ENCODE measurements at places on chromosomes 6 and 20.

DNA sequence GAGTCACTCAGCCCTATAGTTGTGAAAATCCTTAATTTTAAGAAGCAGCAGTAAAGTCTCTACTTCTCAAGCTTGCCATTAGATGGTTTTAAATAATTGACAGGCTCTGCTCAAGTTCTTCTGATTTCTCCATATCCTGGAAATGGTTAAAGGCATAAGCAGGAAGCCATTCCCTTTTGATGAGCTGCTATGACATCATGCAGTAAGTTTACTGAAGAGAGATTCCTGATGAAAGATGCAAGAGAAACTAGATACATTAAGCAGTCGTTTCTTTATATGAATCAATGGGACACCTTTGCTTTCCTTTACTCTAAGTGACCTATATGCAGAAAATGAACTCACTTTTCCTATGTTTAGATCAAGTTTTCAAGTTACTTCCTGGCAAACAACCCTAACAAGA lies 9.8 kb downstream of the POPDC3 start:
- peak; percentile 5 for DNase-seq

DNA sequence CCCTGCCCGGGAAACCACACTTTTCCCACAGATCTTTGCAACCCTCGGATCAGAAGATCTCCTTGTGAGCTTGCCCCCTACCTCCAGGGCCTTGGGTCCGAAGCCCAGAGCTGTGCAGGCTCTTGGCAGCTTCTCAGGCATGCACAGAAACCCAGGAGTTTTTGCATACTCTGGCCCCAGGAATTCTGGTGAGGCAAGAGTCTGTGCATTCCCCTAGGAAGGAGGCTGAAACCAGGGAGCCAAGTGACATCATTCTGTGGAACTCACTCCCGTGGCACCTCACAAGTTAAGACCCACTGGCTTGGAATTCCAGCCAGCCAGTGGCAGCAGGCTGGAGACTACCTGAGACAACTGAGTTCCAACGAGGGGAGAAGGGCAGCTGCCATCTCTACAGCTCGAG lies 100.1 kb downstream of the TNFRSF21 start:
- DNase-seq, result no peak

DNA sequence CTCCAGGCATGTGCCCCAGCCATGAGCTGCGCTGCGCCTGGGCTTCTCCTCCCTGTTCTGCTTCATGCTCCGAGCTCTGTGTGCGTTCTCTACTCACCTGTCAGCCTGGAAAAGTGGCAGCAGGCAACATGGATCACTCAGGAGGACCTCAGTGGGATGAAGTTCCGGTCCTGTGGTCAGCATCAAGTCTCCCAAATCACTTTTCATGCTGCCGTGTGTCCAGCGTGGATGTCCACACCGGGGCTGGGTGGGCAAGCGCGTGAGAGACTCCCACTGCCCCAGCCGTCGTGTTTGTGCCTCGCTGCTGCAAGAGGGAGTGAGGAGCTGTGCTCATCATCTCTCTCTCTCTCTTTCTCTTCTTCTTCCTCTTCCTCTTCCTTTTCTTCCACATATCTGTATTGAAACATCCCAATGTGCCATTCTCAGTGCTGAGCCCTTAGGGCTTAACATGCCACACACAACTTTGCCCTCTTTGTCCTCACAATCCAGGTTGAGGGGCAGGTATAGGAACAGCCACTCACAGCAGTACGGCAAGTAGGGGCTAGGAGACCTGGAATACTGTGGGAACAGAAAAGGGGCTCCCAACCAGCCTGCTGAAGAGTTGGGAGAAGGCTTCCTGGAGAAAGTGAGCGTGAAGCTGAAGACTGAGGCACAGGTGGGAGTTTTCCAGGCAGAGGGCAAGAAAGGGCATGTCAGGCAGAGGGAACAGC lies 3.8 kb upstream of the PDYN start:
- DNase-seq, result no peak

DNA sequence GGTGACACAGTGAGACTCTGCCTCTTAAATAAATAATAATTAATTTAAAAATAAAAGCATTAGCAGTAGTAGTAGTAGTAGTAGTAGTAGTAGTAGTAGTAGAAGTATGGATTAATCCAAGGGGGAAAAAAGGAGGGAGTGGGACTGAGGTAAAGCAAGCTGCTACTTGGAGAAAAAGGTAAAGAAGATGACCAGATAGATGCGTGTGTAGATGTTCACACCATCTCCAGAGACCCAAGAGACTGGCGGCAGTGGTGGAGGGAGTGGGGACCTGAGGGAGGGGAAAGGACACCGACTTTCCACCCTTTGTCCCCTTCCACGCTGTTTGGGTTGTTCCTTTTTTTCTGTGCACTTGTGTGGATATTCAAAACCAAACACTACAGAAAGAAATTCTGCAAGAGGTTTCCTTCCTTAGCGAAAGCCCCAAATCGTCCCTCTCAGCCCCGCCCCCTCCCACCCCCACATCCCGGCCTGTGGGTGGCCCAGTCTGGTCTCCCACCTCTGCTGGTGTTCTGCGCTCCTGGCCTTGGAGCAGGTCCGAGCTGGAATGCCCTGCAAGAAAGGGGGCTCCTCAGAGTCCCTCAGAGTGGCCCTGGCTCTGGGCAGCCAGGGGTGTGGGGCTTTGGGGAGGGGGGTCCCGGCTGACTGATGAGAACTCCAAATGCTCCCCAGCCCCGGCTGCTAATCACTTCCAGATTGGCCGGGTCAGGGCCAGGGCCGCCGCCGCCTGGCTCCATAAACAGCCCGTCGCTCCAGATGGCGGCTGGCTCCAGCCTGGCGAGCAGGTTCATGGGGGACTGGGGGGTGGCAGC lies 60.2 kb downstream of the UBE2V1 start:
- DNase-seq, result peak; percentile 24

DNA sequence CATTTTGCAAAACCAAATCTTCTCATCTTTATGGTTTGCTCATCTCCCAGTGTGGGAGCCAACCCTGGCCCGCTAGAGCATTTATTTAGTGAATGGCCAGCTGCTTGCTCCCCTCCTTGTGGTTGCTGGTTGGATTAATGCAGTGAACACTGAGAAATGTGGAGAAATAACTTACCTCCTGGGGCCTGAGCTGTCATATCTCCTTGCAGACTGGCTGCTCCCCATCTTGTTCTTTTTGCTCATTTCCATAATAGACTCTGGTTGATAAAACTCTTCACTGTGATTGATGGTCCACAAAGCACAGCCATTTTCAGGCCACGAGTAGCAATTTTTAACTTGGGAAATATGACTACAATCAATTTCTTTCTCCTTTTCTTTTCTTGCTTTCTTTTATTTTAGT lies 1078.5 kb upstream of the FLRT3 start:
- no peak for DNase-seq

DNA sequence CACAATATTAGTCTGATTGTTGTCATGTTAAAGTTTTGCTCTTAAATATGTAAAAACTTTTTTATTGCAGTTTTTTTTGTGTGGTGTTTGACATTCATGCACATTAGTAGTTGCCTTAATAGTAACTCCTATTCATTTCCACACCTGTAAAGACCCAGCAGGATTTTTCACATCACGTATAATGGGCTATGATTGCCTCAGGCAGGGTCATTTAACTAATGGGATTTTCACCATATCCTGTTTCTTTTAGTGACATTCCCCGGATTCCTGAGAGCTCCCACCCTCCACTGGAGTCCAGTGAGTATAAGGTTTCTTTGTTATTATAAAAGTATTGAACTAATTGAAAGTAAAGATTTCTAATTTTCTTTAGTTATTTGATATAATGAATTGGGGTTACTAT lies 359.2 kb downstream of the RIMS1 start:
- DNase-seq, result no peak

DNA sequence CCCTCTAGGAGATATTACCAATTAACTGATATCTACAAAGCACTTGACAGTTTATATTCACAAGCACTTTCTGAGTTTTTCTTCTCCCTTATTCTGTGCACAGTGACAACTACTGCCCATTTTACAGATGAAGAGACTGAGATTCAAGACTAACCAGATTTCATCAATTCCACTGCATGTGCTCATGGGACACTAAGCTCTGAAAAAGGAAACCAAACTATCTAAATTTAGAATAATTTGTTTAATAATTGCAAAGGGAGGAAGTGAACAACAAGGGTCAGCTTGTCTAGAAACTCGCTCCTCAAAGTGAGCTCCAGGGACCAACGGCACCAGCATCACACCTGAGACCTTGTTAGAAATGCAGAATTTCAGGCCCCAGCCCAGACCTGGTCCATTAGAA lies 50.8 kb upstream of the MYLIP start:
- no peak for DNase-seq

DNA sequence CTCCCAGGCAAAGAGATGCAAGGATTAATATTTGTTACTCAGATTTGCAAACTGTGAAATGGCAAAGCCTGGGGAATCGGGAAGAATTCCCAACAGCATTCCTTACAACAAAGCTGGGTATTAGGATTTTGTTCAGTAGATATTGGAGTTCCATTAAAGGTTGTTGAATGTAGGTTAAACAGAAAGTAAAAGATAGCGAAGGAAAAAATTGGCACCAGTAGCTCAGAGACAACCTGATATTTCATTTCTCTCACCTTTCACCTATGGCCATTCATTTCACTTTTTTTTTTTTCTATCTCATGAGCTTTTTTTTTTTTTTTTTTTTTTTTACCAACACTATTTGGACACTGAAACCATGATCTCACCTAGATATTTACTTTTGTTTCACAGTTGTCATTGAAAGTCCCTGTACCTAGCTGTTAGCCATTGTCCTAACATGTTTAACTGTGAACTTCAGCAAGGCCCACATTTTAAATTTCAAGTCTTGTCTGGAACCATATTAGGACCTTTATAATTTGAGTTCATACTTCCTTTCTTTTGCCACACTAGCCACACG lies 552.5 kb downstream of the HAO1 start:
- peak; percentile 79 for DNase-seq

DNA sequence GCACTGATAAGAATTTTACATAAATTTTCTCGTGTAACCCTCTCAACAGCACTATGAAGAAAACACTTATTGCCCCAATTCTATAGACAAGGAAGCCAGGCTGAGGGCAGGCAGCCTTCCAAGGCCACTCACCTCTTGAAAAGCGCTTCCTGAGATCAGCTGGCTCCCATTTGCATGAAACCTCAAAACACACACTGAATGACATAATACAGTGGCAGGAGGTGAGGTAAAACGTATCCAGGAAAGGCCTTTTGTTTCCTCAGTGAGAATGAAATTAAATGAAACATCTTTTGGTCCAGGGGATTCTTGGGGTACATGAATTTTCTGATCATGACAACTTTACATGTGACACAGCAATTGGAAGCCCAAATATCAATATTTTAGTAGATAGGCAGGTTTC lies 112.5 kb downstream of the WDR27 start:
- peak; percentile 52 for DNase-seq

DNA sequence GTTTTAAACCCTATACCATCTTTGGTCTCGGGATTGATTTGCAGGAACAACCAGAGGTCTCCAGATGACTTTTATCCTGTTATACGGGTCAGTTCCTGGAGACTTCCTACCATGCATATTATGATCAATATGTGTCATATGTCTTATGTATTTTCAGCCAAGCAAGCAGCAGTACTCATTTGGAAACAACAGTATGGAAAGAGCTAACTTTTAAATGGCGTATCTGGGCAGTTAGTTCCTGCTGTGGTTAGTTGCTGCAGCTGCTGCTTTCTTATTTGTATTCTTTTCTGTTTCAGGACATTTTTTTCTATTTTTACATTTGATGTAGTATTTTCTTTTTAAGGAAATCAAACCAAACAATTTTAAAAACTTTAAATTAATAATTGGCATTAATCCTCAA lies 207.5 kb downstream of the MANEA start:
- no peak for DNase-seq

DNA sequence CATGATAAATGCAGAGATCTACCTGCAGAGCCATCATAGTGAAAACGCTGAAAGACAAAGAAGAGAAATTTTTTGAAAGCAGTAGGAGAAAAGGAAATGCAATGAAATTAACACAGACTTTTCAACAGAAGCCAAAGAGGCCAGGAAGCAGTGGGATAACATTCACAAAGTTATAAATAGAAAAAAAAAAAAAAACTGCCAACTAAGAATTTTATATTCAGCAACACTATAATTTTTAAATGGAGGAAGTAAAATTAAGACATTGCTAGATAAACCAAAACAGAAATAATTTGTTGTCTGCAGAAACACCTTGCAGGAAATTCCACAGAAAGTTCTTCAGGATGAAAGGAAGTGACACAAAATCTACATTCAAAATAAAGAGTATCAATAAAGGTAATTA lies 591.5 kb upstream of the ID4 start:
- no peak for DNase-seq

DNA sequence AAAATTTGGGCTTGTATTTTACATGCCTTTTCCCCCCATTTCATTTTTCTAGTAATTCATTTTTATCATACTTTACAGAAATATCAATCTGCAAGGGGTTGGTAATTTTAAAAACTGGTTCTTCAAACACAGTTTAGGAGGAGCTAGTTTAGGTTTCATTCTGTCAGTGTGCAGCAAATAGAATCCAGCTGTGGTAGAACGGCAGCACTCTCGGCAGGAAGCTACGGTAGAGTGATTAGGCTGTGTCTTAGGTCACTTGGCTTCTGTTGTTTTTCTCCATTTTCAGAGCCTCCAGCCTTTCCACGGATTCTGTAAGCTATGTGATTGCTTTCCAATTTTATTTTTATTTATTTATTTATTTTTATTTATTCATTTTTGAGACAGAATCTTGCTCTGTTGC lies 32.7 kb downstream of the TLDC2 start:
- DNase-seq, result no peak

DNA sequence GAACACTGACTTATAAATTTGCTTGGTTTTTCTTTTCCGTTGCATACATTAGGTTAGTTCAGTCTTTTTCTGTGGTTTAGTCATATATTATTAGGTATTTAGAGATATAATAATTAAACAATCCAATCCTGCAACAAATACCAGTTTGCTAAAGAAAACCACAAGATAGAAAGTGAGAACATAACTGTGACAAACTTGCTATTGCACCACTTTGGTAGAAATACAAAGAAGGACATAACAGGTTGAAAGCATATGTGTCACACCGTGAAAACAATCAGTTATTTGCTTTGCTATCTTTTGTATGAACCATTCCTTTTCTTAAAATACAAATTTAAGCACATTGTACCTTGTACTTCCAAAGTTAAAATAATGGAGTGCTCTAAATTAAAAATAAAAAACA lies 42.0 kb upstream of the KCNQ5 start:
- no peak for DNase-seq

GRCh38 chr6:159969204-159969912 lies 476 bp downstream of the IGF2R start:
- DNase-seq, result peak; percentile 68

DNA sequence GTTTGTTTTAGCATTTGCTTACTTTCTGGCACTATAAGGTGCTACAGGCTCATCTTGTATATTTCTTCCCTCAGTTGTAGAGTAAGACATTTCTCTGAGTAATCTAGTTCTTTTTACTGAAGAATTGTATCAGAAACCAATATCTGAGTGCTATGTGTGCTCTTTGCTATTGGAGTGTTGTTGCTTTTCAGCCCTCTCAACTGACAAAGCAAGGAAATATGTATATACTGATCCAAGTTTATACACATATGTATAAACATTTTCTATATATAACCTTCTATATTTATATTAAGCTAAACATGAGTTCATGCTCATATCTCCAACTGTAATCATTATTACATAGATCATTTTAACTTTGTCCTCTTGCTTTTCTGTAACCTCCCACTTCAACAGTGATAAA lies 405.7 kb downstream of the RFPL4B start:
- no peak for DNase-seq

GRCh38 chr6:3371222-3371949 lies 85.5 kb downstream of the SLC22A23 start:
- DNase-seq, result no peak

Data from DMS53 (cell line).